Mucosa of gallbladder (tissue), 1 donor: ENCODE measurements at places on chromosomes 6 and 20. TPM values are rescaled to one million over a fixed set of nuclear protein-coding genes. Genes with fewer than 3 reads are reported as not detected.

The SLC24A3 gene
- total RNA-seq, result 19.9 TPM

The HLA-DOA gene
- 8.4 TPM for total RNA-seq

The KCNK16 gene
- not detected for total RNA-seq

The MRPL18 gene
- 62.6 TPM for total RNA-seq

The CLVS2 gene
- total RNA-seq, result 0.06 TPM

The COL11A2 gene
- 0.66 TPM for total RNA-seq

The TRIM40 gene
- not detected for total RNA-seq

The BMP7 gene
- 1.2 TPM for total RNA-seq

The CTSA gene
- 153 TPM for total RNA-seq

The KCNK15 gene
- 14.2 TPM for total RNA-seq

The SLCO4A1 gene
- total RNA-seq, result 5.9 TPM

The NDRG3 gene
- 27.7 TPM for total RNA-seq

The SOX18 gene
- total RNA-seq, result 30.1 TPM

The BPIFB2 gene
- total RNA-seq, result 0.17 TPM

The NKX2-2 gene
- not detected for total RNA-seq

The SAYSD1 gene
- 15.9 TPM for total RNA-seq

The PTCRA gene
- 0.37 TPM for total RNA-seq

The RIPPLY2 gene
- not detected for total RNA-seq

The PNLDC1 gene
- total RNA-seq, result 0.23 TPM

The TCP11 gene
- not detected for total RNA-seq

The MYL9 gene
- 1,833 TPM for total RNA-seq

The SPATS1 gene
- not detected for total RNA-seq

The RAET1E gene
- 0.23 TPM for total RNA-seq

The KCNB1 gene
- total RNA-seq, result 7.1 TPM

The TRIM10 gene
- 5.4 TPM for total RNA-seq

The OR2H1 gene
- not detected for total RNA-seq

The POU3F2 gene
- total RNA-seq, result not detected

The WFDC5 gene
- total RNA-seq, result not detected

The DACT2 gene
- 3.2 TPM for total RNA-seq
